ENCODE measurements at places on chromosomes 6 and 20.

DNA sequence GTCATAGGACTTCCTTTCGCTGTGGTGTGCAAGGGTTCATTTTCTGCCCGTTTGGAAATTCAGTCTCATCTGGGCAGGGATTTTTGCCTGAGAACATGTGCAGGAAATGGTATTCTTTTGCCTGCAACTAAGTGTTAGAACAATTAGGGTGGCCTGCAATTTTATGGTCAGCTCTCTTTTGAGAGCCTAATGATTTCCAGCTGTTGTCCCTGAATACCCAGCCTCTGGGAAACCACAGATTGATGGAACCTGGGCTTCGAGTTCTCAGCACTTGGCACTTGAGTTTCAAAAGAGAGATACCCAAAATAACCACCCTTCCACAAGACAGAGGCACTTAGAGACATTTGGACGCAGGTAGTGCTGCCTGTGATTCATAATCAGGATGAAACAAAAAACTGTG lies 217.2 kb upstream of the FOXA2 start:
- no peak for DNase-seq

DNA sequence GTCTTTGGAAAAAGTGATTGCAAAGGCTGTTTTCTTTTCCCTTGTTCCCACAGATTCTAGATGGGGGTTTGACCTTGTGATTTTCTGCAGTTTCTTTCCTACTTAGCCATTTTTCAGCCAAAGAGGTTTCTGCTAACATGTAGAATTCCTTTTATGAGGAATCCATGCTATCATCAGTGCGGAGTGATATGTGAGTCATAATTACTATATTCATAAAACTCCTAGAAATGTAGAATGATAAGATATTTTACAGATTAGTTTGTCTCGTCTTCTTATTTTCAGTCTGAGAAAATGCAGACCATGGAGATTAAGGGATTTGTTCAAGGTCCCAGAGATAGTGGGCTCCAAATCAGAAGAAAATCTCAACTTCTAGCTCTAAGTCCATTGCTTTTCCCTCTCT lies 98.6 kb downstream of the KCNQ5 start:
- no peak for DNase-seq

DNA sequence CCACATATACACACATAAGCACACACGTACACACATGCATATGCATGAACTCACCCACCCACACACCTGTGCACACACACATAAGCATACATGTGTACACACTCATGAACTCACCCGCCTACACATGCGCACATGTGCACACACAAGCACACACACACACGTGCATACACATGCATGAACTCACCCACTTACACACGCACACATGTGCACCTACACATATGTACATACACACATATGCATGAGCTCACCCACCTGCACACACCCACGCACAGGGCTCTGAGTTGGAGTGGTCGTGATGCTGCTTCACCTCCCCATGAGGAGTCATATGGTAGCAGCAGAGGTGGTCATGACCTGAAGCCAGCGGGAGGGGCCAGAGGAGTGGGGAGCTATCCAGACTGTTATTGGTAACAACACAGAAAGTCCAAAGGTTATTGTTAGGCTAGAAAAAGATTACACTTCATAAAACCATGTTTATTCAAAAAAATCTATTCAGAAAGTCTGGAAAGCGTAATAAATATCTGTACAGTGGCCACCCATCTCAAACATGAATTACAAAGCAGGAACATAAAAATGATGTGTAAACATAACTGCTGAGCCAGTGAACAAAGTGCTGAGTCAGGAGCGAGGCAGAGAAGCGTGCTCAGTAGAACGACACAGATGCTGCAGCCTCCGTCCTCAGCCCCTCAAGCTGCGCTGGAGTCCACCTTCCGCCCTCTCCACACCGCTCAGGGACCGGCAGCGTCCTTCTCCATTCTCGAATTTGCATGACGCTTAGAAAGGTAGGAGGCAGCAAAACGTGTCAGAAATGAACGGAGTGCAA lies 26.4 kb upstream of the MPC1 start:
- DNase-seq: no peak

- no peak for DNase-seq
Observed at GRCh38 chr6:133644548-133644891, 244.4 kb upstream of the TCF21 start.

DNA sequence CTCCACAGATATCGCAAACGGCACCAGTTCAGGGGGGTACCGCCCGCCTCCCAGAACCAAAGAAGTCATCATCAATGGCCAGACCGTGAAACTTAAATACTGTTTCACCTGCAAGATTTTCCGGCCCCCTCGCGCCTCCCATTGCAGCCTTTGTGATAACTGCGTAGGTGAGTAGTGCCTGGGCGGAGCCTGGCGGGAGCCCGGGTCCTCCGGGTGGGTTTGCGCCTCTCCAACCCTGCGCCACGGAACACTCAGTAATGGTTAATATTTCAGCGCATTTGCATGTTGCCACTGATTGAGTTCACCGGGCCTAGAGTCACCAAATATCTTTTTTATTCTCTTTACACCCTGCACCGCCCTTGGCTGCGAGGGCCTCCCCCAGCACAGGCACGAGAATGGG lies 212.0 kb downstream of the ZDHHC14 start:
- no peak for DNase-seq

GRCh38 chr6:43917878-43918382 lies 147.9 kb downstream of the VEGFA start:
- no peak for DNase-seq

DNA sequence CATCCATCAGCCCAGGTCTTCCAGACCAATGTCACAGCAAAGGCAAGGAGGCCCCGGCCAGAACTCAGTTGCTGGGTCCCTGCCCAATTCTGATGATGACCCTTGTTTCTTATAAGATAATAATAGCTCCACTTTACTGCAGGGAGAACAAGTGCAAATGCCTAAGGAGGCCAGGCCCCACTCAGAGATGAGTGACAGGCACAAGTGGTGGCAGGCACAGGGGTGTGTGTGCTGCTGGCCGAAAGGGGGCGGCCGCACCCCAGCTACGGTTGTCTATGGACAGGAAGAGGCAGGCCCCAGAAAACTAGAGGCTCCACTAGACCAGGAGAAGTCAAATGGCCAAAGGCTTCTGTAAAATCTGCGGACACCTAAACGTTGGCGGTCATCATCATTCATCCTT lies 28.6 kb downstream of the GNAS-AS1 start:
- DNase-seq: no peak

Measured in NCI-H345 (cell line).